ENCODE measurements at places on chromosomes 12 and 14.

GRCh38 chr14:68695856-68696255 lies 97.0 kb downstream of the ZFP36L1 start:
- no peak for DNase-seq

- DNase-seq, result no peak
Observed at GRCh38 chr12:15253990-15254389, 32.8 kb upstream of the RERG start.

DNA sequence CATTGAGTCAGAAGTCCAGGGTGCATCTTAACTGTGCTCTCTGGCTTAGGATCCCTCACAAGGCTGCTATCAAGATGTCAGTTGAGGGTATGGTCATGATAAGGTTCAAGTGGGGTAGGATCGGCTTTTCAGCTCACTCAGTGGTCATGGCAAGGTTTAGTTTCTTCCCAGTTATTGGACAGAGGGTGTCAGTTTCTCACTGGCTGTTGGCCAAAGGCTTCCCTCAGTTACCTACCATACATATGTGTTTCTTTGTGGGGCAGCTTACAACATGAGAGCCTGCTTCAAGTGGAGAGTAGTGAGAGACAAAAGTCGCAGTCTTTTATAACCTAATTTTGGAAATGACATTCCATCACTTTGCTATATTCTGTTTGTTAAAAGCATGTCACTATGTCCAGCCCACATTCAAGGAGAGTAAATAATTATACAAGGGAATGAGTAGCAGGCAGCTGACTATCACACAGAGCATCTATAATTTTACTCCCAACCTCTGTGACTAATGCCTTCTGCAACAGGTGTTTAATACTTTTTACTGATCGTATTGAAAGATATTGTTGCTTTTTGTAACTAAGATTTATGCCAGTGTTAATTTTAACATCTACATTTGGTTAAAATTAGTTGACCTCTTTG lies 572.8 kb upstream of the FBXO33 start:
- DNase-seq, result no peak

DNA sequence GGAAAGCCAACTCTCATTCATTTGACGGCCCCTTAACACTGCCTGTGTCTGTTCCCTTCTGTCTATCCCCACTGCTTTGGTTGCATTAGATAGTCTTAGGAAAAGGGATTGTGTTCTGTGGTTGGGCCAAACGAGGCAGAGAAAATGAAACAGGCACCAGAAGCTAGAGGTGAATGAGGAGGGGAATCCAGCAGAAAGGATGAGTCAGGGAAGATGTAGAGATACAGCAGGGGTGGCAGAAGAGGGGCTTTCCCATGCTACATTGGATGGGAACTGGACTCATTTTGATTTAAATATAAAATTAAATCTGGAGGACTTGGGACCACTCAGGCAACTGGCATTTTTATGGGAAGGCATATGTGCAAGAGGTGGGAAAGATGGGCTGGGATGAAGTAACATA lies 43.3 kb downstream of the OTOGL start:
- DNase-seq, result no peak

DNA sequence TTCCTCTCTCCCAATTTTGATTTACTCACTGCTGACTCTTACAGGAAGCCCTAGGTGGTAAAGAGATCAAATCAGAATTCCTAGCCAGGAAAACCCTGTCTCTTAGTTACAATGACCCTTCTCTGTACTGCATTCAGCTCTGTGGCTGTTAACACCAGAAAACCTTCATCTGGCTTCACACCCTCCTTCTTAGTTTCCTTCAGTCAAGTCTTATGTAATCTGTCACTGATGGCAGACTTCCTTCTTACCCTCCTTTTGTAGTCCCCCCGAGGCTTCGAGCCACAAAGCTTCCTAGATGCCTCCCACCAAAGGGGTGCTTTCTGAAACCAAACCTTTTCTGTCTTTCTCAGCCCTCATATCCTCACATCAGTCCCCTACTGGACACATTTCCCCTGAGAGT lies 16.5 kb downstream of the NGDN start:
- no peak for DNase-seq

All from SK-N-SH (cell line).